ENCODE measurements at places on chromosomes 6 and 20.

DNA sequence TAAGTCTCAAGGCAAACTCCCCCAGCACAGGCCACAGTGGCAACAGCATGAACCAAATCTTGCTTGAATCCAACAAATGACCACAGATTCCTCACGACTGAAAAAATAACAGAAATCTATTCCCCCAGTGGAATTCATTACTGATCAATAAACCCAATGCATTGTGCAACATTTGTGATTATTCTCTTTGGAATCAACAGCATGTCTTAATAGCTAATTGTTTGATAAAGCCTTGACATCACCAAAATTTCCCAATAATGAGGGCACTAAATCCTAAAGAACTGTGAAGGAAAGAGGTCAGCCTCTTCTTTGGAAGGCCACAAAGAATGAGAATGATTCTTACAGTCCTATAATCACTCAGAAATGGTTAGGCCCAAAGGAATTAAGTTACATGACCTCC, 5.8 kb downstream of the SCML4 start:
- DNase-seq: no peak

- DNase-seq: no peak
These were observed 18.8 kb upstream of the TAGAP start for GRCh38 chr6:159063549-159063948.

DNA sequence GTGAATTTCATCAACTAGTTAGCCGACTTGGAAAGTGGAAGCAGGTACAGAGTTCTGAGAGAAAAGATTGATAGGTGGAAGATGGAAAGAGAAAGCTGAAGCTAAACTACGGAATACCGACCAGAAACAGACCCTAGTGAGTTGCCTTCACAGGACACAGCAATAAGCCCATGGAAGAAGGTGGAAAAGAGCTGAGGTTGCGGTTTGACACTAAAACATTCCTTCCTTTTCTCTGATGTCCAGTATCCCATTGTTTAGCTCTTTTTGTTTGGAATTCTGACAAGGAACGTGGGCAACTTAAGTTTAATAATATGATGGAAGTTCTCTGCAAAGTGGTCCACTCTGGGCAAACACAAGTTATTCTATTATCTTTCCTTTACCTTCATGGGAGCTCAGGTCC, 110.1 kb upstream of the ADTRP start:
- DNase-seq: no peak

- no peak for DNase-seq
These were observed 99.2 kb downstream of the NOL4L start for GRCh38 chr20:32485770-32486478.

DNA sequence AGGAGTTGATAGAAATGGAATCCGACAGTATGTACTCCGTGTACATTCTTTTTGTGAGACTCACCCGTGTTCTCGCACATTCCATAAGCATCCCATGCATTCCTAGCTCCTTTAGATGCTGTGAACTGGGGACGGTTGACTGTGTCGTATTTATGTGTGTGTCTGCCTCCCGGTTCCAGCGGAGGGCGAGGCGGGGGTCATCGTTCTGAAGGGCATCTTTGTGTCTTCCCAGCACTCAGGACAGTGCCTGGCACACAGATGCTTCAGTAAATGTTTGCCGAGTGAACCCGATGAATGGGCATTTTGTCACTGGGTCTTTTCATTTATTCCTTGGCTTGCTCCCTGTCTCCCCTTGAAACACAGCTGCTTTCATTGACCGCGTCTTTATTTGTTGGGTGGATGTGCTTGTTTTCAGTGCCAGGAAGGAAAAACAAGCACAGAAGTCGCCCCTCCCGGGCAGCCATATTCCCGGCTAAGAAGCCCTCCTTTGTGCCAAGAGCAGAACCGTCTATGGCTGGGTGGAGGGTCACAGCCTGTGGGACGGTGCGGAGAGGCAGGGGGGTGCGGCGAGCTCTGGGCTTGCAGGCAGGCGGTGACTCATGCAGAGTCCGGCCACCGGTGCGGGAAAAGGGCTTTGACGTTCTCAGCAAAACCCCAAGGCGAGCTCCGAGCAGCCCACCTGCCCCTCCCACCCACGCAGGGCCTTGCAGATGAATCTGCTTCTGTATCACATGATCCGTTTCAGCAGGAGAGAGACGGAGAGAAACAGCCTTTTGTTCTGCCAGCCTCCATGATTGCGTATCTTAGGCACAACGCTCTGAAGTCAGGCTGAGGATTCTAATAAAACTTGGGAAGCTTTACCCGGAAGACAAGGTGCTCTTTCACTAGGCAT, 11.2 kb upstream of the PSMG4 start:
- no peak for DNase-seq

- no peak for DNase-seq
These were observed 120.0 kb downstream of the SIM1 start for GRCh38 chr6:100344761-100345160.

DNA sequence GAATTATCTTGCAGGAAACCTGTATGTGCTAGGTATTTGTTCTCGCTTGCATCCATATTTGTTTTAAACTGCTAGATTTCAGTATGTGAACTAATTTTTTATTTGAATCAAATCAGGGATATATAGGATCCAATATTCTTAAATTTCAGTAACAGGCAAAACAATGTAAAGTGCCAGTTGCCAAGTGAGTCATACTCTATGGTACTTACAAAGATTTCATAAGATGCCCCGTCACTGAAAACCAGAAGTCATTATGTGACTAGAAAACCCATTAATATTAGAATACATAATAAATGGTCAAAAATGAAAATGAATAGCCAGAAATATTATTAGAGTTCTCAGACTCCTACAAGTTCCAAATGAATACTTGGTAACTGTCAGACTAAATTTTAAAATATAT, 481.2 kb downstream of the TFAP2A start:
- DNase-seq: no peak

GRCh38 chr20:20019123-20019522, 2.0 kb downstream of the NAA20 start:
- no peak for DNase-seq

- DNase-seq: no peak
These were observed 64.3 kb downstream of the ARID1B start for GRCh38 chr6:156841508-156841907.

- no peak for DNase-seq
These were observed 102.1 kb upstream of the NT5E start for GRCh38 chr6:85347812-85348211.

DNA sequence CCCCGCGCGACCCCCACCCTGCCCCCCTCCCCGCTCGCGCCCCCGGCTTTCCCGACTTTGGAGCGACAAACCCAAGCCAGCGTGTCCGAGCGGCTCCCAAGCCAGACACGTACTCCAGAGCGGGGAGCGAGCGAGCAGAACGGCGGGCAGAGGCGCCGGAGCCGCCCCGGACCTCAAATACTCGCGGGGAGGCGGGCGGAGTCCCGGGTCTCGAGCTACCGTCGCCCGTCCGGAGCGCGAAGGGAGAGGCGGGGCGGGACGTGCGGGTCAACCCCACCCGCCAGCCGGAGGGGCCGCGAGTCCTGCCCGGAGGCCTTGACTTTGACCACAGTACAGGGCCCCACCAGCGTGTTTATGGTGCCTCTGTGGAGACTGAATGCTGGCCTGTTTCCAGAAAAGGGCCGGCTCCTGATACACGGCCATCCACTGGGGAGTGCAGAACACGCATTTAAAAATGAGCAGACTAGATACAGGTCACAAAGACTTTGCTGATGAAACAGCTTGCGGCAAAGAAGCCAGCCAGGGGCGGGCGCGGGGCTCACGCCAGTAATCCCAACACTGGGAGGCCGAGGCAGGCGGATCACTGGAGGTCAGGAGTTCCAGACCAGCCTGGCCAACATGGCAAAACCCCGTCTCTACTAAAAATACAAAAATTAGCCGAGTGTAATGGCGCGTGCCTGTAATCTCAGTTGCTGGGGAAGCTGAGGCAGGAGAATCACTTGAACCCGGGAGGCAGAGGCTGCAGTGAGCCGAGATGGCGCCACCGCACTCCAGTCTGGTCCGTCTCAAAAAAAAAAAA, at the start of gene SERPINB6:
SERPINB6 (minus strand) TSS at position 148 of the 799 bp plus-strand sequence. CDS start 12,235 bp downstream, outside the sequence.
- DNase-seq: no peak

DNA sequence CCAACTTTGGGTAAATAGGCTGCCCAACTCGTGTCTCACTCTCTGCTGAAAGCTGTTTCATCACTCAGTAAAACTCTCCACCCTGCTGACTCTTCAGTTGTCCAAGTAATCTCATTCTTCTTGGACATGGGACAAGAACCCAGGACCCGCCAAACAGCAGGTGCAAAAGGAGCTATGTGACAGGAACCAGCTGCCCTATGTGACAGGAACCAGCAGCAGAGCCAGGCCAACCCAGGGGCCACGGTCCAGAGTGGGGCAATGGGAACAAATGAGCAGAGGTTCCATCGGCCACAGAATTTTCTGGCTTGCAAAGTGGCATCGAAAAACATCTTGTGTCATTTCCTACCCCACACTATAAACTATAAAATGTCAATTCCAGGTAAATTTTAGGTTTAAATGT, 56.5 kb downstream of the MOXD1 start:
- no peak for DNase-seq

GRCh38 chr6:143400258-143401067, 50.0 kb downstream of the ADAT2 start:
- no peak for DNase-seq

DNA sequence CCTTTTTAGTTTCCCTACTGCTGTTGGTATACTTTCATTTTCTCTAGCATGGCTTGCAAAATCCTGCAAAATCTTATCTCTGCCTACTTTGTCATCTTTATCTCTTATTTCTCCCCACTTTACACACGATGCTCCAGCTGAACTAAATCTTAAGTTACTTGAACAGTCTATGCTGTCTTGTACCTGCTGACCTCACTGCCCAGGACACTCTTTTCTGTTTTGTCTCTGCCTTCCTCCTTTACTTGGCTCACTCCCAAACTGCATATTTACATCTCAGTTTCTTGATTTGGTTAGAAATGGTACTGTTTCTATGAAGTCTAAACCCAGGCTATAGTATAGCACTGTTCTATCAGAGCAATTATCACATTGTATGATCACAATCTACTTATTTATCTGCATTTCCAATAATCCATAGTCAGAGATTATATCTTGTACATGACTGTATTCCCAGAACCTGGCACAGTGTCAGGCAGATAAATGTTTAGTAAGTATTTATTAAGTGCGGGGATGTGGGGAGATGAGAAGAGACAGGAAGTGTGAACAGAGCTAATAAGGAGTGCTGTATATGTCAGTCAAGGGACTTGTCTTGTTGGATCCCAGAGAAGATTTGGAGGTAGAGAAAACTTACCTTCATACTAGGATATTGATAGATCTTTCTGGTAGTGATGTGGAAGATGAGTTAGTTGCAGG, 57.6 kb downstream of the ADGRG6 start:
- no peak for DNase-seq

DNA sequence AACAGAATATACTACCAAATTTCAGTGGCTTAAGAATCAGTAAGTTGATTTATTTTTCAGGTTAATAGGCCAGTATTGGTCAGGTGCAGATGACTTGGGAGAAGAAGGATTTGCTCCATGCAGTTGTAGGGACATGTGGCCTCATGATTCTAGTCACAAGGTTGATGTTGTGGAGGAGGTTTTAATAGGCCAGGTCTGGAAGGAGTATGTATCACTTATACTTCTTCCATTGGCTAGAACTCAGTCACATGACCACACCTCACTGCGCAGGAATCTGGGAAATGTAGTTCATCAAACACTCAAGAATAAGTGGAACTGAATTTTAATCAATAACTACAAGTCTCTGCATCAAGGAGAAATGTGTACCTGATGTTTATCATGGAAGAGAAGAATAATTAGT, 281.5 kb upstream of the QKI start:
- DNase-seq: no peak

- no peak for DNase-seq
These were observed 1042.2 kb downstream of the EPHA7 start for GRCh38 chr6:92377137-92377536.

- no peak for DNase-seq
These were observed 13.3 kb downstream of the NFATC2 start for GRCh38 chr20:51529081-51529681.

DNA sequence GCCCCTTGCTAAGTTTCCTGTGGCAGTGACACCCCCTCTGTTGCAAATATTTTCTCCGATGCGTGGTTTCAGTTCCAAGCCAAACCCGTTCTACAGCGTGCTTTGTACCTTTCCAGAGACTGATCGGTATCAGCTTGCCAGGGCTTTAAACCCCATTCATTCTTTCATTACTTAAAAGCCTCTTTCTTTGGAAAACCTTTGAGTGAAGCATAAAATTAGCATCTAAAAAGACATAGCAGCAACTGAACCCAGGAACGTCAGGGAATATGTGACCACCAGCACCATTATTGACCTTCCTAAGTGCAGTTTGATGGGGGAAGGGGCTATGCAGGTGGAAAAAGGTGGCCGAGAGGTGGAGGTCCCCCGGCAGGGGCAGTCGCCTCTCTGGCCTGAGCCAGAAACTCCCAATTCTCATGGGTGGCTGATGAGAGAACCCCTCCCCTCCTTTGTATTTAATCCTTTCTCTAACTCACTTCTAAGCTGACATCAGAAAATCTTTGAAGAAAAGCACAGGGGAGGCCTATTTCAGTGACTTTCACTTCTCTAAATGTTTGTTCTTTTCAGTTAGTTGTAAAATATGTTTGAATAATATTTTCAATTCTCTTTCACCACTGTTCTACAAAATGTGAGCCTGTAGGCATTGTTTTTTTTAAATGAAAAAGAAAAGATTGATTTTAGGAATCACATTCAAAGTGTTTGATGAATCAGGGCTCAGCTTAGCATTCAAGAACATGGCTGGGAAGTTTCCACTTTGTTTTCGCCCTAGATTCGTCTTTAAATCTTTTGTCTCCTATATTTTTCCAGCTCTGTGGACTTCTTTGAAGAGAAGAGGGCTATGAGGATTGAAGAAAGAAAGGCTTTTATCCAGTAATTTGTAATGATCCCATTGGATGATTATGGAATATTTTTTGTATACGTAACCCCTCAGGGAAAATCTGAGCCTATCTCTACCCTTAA, 89.2 kb downstream of the RSPH3 start:
- no peak for DNase-seq

- no peak for DNase-seq
These were observed 116.0 kb upstream of the SLC35B3 start for GRCh38 chr6:8551386-8551785.

GRCh38 chr6:113723182-113723581, 134.0 kb upstream of the MARCKS start:
- DNase-seq: no peak

GRCh38 chr6:116994447-116994846, 117.4 kb downstream of the RFX6 start:
- DNase-seq: no peak
